ENCODE measurements at places on chromosomes 2 and 18. TPM values are rescaled to one million over a fixed set of nuclear protein-coding genes. Genes with fewer than 3 reads are reported as not detected.
A peak's percentile ranks its signal among the peaks of the same experiment; 100 is the strongest.

GRCh38 chr2:233044974-233045605 lies 12.6 kb downstream of the NEU2 start:
- no peak for DNase-seq

DNA sequence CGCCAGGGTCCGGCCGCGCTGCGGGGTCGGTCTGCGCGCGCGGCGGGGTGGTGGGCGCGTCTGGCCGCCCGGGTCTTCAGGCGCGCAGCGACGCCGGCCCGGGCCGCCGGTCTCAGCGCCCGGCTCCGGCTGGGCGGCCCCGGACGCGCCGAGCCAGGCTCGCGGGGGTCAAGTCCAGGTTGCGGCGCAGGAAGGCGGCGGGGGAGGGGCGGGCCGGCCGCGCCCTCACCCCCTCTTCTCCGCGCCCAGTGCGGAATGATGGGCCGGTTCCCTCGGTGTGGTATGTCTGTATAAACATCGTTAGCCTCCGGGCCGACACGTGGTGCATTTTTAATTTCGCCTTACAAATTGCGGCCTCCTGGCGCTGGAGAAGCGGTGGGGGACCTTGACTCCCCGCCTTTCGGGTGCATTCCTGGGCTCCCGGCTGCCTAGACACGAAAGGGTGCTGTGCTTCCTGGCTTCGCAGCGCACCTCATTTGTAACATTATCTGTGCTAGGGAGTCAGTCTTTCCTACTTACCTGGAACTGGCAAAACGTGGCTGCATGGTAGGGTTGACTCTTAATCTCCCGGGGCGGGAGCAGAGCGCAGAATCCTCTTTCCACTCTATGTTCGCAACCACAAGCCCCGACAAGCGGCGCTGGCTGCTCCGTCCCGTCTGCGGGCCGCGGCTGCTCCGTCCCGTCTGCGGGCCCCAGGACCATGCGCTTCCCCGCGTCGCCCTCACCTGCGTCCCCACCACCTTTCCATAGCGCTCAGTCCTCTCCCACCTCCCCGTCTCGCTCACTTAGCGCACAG lies 69.0 kb downstream of the CTAGE1 start:
- DNase-seq = peak; percentile 82

- DNase-seq = peak; percentile 55
Observed at GRCh38 chr2:169507698-169508097, 1.8 kb upstream of the KLHL41 start.

The POTEE gene
- 0.79 TPM for total RNA-seq

The ABCG8 gene
- total RNA-seq = not detected

DNA sequence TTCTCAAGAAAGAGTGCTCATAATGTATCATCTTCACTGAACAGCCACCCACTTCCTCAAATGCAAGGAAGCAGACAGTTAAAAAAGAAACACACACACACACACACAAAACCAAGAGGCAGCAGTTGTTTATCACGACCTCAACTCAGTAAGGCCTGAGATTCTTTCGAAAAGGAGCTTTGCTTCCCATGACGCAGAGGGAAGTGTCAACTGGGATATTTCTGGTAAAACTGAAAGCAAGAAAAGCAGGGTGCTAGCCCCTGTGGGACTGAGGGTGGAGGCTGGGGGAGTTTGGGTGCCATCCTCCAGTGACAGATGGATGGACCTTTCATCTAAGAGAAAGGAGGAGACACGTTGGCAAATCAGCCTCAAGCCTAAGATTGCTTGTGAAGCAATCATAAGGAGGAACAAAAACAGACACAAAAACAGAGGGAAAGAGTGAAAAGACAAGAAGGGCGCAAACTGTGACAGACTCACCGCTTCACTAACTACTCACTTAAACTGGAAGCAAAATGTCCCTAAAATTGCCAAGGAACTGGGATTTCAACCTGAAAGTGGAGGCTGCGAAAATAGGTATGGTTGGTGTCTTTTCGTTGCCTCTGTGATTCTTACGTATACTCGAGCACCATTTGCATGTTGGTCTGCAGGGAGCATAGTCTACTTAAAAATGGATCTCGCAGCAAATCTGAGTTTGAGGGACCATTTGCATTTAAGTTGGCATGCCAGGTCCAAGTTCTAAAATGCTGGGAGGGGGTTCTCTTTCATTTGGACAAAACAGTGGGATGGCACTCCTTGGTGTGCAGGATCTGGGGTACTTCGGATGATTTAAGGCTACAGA lies at the start of gene ARHGAP25:
Gene ARHGAP25, plus strand, starts transcription at position 124 of the 838 bp plus-strand sequence. Its CDS starts 389 bp downstream, at position 513.
- no peak for DNase-seq

DNA sequence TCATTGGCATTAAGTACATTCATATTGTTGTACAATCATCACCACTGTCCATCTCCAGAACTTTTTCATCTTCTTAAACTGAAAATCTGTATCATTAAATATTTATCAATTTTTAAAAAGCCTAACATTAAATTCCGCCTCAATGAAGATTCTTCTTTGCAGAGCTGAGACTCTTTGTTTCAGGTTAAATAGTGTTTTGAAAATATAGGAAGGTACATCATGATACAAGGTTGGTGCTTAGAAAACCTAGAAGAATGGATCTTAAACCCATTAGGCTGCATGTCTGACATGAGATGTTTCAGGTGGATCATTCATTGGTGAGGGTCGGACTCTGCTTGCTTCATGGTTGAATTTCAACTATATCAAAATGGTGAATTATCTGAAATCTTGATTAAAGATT lies 30.5 kb downstream of the DDX1 start:
- no peak for DNase-seq

GRCh38 chr2:6835467-6835866 lies 30.2 kb downstream of the CMPK2 start:
- peak; percentile 68 for DNase-seq

- DNase-seq = peak; percentile 50
Observed at GRCh38 chr2:174683392-174683759, 80.9 kb downstream of the CHRNA1 start.

DNA sequence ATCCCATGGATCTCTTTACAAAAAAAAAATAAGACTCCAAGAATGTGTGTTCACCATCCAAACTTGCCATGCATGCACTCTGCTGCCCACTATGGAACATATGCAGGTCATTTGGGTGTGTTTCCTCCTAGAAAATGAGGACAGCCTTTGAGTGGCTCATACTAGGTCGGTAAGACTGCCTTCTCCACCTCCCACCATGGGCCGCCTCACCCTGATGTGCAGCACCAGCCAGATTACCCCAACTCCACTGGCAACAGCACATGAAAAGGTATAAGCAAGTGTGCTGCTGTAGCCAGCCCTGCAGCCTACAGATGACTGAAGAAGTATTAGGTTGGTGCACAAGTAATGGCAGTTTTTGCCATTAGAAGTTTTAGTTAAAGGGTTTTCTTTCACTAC lies 214.2 kb downstream of the ATAD2B start:
- no peak for DNase-seq

The TDRD15 gene
- total RNA-seq = not detected

DNA sequence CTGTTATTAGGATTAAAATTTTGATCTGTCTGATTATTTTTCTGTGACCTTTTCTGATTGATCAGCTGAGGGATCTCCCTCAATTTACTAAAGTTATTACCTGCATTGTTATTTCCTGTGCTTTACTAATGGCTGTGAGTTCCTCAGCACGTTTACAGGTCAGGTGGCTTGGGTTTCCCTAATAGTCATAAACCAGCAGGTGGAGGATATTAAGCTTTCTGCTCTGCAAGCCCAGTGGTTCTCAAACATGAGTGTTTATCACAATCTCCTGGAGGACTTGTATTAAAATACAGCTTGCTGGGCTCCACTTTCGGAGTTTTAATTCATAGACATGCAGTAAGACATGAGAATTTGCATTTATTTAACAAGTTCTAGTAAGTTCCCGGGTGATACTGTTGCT lies 22.4 kb upstream of the UGP2 start:
- DNase-seq = no peak

DNA sequence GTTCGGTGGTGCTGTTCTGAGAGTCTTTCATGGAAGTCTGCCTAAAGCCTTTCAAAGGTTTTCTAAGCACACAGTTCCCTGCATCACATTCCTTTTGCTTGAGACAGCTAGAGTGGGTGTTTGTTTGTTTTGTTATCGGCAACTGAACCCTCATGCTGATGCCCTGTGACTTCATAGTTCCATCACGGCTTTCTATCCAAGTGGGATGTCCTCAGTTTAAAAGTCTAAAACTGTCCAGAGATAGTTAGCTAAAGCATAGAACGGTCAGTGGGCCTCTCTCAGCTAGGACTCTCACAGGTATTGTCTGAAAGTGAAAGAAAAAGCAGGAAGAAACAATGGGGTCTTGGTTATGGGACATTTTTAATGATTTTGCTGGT lies 337.3 kb downstream of the OSR1 start:
- peak; percentile 94 for DNase-seq

The MEP1B gene
- total RNA-seq = not detected

- peak; percentile 74 for DNase-seq
Observed at GRCh38 chr18:45567123-45567522, 48.2 kb upstream of the SLC14A2 start.

GRCh38 chr2:218980735-218981389 lies 4.1 kb downstream of the FEV start:
- no peak for DNase-seq

The FN1 gene
- 17,010 TPM for total RNA-seq

GRCh38 chr2:58896638-58897037 lies 655.5 kb upstream of the FANCL start:
- peak; percentile 62 for DNase-seq

The ASB18 gene
- total RNA-seq = not detected

- no peak for DNase-seq
Observed at GRCh38 chr18:53789376-53790247, 434.9 kb downstream of the MBD2 start.

GRCh38 chr2:40353231-40353630 lies 98.7 kb downstream of the SLC8A1 start:
- no peak for DNase-seq

GRCh38 chr18:26655525-26656430 lies 107.4 kb upstream of the KCTD1 start:
- peak; percentile 29 for DNase-seq

The NT5C1B gene
- not detected for total RNA-seq

DNA sequence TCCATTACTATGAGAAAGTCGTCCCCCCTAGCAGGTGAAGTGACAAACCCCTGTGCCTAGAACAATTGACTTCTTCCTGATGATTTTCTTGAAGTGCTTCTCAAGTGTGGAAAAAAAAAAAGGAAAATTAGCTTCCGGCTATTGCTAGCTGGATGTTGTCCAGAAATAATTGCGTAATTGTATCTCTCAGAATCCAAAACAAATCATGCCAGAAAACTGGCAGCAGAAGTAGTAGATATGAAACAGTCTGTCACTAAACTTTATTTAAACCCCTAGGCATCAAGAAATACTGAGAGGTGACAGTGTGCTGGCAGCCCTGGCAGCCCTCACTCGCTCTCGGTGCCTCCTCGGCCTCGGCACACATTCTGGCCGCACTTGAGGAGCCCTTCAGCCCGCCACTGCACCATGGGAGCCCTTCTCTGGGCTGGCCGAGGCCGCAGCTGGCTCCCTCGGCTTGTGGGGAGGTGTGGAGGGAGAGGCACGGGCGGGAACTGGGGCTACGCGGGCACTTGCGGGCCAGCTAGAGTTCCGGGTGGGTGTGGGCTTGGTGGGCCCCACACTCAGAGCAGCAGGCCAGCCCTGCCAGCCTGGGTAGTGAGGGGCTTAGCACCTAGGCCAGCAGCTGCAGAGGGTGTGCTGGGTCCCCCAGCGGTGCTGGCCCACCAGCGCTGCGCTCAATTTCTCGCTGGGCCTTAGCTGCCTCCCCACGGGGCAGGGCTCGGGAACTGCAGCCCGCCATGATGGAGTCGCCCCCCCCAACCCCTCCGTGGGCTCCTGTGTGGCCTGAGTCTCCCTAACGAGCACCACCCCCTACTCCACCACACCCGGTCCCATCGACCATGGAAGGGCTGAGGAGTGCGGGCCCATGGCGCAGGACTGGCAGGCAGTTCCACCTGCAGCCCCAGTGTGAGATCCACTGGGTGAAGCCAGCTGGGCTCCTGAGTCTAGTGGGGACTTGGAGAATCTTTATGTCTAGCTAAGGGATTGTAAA lies 80.5 kb upstream of the ABCA12 start:
- no peak for DNase-seq

- no peak for DNase-seq
Observed at GRCh38 chr18:29661924-29662323, 1380.6 kb downstream of the DSC3 start.

DNA sequence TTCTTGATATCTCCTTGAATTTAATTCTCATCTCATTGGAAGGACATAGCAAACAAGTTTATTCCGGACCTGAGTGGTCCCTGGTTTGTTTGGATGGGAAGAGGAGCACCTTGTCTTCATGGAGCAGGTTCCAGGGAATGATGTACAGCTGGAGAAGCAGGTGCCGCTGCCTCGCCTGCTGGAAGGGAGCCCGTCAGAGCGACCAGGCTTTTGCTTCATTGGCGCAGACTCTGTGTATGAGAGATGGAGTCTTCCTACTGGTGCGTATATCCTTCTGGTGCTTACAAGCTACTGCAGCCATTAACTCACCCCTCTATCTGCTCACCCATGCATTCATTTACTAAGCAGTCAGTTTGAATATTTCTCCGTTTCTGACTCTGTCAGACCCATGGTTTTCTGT lies 11.6 kb upstream of the ALLC start:
- DNase-seq = no peak

GRCh38 chr2:47784352-47784851 lies 1.5 kb downstream of the MSH6 start:
- DNase-seq = peak; percentile 23

Data from astrocyte (in vitro differentiated cells and primary cell).